Neural crest cell (in vitro differentiated cells): ENCODE measurements at places on chromosomes 3 and 15. TPM values are rescaled to one million over a fixed set of nuclear protein-coding genes. Genes with fewer than 3 reads are reported as not detected.

RAD51 gene
- 28.9 and 29.2 TPM in 2 replicates for total RNA-seq

DNA sequence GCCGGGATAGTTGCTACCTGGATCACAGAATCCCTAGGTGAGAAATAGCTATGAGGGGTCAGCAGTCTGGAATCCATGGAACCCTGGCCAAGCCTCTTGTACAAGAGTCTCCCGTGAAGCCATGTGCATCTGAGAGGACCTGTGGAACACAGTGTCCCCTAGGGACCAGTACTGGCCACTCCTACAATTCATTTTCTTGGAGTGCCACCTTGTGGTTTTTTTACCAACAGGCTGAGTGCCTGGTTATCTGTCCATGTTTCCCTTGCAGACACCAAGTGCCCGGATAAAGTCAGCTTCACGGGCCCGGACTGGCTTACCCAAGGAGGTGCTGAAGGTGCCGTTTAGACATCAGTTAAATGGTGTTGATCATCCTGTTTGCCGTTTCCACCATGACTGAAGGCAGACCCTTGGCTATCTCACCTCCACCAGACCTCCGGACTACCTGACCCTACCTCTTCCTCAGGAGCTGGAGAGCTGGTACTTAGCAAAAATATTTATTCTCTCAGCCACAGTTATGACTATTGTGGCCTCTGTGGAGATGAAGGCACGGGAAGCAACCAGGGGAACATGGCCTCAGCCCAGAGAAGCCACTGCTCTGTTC, 93.9 kb downstream of the RBPMS2 start:
- no peak overlapping the region for H3K27ac ChIP-seq
- no peaks in the 10 kb centered on the region for H3K27me3 ChIP-seq
- H3K4me1 ChIP-seq: peaks cover 5% of the 10 kb centered on the region
- H3K36me3 ChIP-seq: peaks cover 6% of the 10 kb centered on the region

TERC gene
- total RNA-seq: 16.2 and 19.5 TPM in 2 replicates

- H3K4me3 ChIP-seq: no peak overlapping the region
- no peak overlapping the region for H3K27ac ChIP-seq
- no peaks in the 10 kb centered on the region for H3K36me3 ChIP-seq
- DNase-seq: peak; percentile 51
Measured at GRCh38 chr15:38440353-38441129, 13.4 kb upstream of the FAM98B start.

- peak overlapping the region; percentile 94 for H3K27ac ChIP-seq
- peaks cover 13% of the 10 kb centered on the region for H3K36me3 ChIP-seq
Measured at GRCh38 chr3:3127432-3128010, 781 bp downstream of the TRNT1 start.

DNA sequence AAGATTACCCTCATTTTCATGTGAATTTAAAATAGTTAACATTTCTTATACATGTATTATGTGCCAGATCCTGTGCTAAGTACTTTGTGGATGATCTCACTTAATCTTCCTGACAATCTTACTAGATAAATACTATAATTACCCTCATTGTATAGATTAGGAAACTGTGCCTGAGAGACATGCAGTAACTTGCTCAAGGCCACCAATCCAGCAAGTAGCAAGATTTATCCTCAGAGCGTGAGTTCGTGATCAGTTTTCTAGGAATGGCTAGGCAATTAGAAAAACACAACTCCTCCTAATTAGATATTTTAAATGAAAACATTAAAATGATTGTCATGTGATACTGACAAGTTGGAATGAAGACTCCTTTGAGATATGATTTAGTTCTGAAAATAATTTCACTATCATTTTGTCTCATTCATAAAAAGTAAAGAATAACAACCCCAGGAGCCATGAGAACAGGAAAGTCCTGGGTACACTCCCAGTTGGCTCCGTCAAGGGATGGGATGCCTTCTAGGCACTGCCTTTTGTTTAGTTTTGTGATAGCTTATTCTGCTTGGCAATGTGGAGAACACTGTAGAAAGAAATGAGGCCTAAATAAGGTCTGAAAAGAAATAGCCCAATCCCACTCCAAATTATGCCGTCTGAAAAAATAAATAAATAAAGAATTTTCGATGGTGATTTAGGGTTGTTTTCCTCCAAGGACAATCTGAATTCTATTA, 61.3 kb downstream of the FBN1 start:
- no peak for DNase-seq
- peaks cover 2% of the 10 kb centered on the region for H3K36me3 ChIP-seq
- H3K4me3 ChIP-seq: no peak overlapping the region
- no peaks in the 10 kb centered on the region for H3K4me1 ChIP-seq
- H3K27ac ChIP-seq: no peak overlapping the region
- no peaks in the 10 kb centered on the region for H3K27me3 ChIP-seq

DNA sequence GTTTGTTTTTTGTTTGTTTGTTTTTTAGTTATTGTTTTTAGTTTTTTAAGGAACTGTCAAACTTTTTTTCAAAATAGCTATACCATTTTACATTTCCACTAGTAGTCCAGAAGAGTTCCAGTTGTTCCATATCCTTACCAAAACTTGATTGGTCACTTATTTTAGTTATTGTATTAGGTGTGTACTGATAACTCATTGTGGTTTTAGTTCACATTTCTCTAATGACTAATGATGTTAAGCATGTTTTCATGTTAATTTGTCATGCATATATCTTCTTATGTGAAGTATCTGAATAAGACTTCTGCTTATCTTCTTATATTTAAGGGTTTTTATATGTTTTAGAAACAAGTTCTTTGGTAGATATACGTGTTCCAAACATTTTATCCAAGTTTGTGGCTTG, 89.5 kb downstream of the CD200R1L start:
- no peak overlapping the region for H3K4me3 ChIP-seq
- H3K27ac ChIP-seq: no peak overlapping the region
- H3K4me1 ChIP-seq: no peaks in the 10 kb centered on the region
- H3K36me3 ChIP-seq: no peaks in the 10 kb centered on the region

DNA sequence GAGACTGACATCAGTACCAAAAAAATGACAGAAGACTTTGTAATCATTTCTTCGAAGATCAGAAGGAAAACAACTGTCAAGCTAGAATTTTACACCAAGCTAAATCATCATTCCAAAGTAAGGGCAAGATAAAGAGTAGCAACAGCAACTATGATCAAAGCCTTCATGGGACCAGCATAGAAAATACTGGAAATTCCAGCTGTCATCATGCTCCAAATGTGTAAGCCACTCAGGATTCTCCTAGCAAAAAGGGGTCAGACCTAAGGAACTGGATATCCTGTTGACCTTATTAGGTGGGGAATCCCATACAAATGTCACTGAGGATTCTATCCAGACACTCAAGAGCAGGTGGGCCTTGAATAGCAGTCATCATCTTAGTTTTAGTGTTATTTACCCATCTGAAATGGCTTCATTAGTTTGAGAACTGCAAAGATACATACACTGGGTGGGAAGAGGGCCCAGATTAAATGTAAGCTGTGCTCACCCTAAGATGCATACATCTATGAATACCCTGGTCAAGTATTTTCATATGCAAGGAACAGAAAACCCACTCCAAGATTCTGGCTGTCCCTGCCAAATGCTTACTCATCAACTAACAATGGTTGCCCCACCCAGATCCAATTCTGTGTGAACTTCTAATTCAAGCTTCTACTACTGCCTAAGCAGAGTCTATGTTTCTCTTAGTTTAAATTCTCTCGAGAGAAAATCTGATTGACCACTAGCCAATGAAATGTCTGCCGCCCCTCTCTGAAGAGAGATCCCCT, 33.5 kb downstream of the CLDN18 start:
- H3K4me3 ChIP-seq: no peak overlapping the region
- no peaks in the 10 kb centered on the region for H3K27me3 ChIP-seq
- no peak overlapping the region for H3K27ac ChIP-seq
- H3K36me3 ChIP-seq: peaks cover 17% of the 10 kb centered on the region
- peaks cover 8% of the 10 kb centered on the region for H3K4me1 ChIP-seq

- H3K4me1 ChIP-seq: peaks cover 67% of the 10 kb centered on the region
- H3K36me3 ChIP-seq: no peaks in the 10 kb centered on the region
- no peak overlapping the region for H3K27ac ChIP-seq
- H3K4me3 ChIP-seq: no peak overlapping the region
- DNase-seq: no peak
Measured at GRCh38 chr15:96412906-96413231, 82.4 kb downstream of the NR2F2 start.

INSYN1 gene
- total RNA-seq: 9.5 and 9.6 TPM in 2 replicates

RTP3 gene
- not detected in 2 replicates for total RNA-seq

TNFAIP8L3 gene
- 0.20 TPM in 1 of 2 replicates, not detected in the other for total RNA-seq

GRCh38 chr15:39134282-39134681, 446.6 kb upstream of the THBS1 start:
- H3K4me1 ChIP-seq: no peaks in the 10 kb centered on the region
- DNase-seq: no peak
- no peaks in the 10 kb centered on the region for H3K27me3 ChIP-seq

DNA sequence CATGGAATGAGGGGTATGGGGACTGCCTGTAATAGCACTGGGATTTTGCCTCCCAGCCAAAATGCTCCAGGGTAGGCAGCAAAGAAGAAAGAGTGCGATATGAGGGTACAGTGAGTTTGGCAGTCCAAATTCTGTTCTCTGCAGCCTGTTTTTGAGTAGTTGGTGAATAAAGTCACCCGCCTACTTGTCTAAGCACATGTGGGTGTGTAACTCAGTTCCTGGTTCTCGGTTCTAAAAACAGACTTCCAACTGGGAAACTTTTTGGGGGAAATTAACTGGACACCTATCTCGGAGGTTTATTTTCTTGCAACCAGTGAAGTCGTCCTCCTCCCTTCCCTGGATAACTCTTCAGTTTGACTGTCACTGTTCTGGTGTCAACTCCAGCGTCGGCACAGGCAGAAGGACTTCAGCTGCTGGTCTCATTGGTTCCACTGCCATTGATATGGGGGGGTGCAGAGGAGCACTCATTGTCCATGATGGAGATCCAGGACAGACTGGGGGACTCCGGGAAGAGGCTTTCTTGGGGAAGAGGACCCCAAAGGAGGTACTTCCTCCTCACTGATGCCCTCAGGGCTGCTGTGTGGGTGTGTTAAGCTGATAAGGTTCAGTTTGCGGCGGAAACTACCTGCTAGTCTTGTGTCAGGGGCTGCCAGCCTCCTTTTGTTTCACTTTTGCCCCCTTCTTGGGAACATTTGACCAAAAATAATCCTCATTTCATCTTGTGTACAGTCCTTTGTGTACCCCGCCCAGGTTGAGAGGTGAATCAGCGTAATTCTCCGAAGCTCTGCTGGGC, 13.2 kb downstream of the GHRL start:
- peaks cover under 1% of the 10 kb centered on the region for H3K4me1 ChIP-seq
- H3K36me3 ChIP-seq: peaks cover 2% of the 10 kb centered on the region
- H3K4me3 ChIP-seq: no peak overlapping the region
- no peaks in the 10 kb centered on the region for H3K27me3 ChIP-seq
- no peak overlapping the region for H3K27ac ChIP-seq

GRCh38 chr3:150874666-150875219, 30.5 kb downstream of the MINDY4B start:
- H3K27me3 ChIP-seq: no peaks in the 10 kb centered on the region
- H3K36me3 ChIP-seq: no peaks in the 10 kb centered on the region
- no peak for DNase-seq
- H3K4me1 ChIP-seq: no peaks in the 10 kb centered on the region
- no peak overlapping the region for H3K4me3 ChIP-seq

DNA sequence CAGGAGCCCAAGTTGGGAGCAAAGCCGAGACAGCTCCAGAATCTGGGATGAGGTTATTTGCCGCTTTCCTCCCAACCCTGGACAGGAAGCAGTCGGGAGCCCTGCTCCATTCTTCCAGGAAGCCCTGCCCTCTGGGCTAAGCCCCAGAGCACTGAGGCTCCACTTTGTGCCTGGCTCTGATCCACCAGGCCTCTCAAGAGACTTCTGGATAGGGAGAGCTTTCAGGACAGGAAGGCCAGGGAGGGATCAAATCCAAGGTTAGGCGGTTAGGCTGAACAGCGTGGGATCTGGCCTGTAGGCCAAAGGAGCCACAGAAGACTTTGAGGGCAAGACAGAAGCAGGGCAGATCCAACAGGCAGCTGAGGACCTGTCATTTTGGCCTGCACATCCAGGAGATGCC, 835 bp downstream of the STOML1 start:
- no peaks in the 10 kb centered on the region for H3K27me3 ChIP-seq
- H3K4me3 ChIP-seq: peak overlapping the region; percentile 83

GOLGA8Q gene
- not detected in 2 replicates for total RNA-seq

DNA sequence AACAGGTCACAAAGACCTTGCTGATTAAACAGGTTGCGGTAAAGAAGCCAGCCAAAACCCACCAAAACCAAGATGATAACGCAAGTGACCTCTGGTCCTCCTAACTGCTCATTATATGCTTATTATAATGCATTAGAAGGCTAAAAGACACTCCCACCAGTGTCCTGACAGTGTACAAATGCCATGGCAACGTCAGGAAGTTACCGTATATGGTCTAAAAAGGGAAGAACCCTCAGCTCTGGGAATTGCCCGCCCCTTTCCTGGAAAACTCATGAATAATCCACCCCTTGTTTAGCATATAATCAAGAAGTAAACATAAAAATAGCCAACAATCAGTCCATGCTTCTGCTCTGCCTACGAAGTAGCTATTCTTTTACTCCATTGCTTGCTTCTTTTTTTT, 108.1 kb downstream of the MAGI1 start:
- no peak for DNase-seq
- H3K36me3 ChIP-seq: peaks cover 4% of the 10 kb centered on the region
- no peaks in the 10 kb centered on the region for H3K27me3 ChIP-seq
- peaks cover 4% of the 10 kb centered on the region for H3K4me1 ChIP-seq

DNA sequence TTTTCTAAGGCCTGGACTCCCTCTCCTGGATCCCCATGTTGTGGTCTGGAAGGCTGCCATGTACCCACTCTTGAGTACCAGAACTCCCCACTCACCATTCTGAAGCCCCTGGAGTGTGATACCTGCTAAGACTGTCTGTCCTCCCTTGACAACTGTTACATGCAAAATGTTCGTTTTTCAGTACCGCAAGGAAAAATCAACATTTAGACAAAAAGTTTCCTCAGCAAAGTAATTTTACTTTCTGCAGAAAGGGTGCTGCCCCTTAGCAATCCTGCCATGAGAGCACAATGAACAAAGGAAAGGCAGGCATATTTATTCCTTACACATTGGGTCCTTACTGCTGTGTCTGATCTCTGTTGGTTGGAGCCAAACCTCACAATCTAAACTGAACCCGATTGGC, 7.0 kb upstream of the GK5 start:
- H3K4me3 ChIP-seq: no peak overlapping the region
- no peaks in the 10 kb centered on the region for H3K36me3 ChIP-seq
- no peak overlapping the region for H3K27ac ChIP-seq
- H3K4me1 ChIP-seq: no peaks in the 10 kb centered on the region
- no peak for DNase-seq

DNA sequence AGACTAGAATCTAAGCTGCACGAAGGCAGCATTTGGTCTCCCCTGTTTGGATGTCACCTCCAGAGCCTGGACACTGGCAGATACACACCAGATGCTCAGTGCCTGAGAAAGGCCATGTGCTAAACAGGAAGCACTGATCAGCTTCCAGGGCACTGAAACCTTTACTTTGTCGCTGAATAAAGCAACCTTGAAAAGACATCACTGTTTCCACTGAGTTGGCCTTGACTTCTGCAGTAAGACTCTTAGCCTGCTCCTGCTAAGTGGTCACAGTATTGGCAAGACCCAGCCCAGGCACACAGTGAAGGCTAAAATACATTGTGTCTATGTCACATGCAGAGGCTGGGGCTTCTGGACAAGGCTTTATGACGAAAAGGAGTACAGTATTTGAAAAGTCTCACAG, 104.3 kb upstream of the ICE2 start:
- H3K4me1 ChIP-seq: peaks cover 19% of the 10 kb centered on the region
- no peaks in the 10 kb centered on the region for H3K36me3 ChIP-seq
- peaks cover 40% of the 10 kb centered on the region for H3K27me3 ChIP-seq
- no peak overlapping the region for H3K4me3 ChIP-seq

SLCO2A1 gene
- total RNA-seq: 0.07 and 0.33 TPM in 2 replicates

PPP4R2 gene
- total RNA-seq: 99.9 and 105 TPM in 2 replicates

RBP2 gene
- total RNA-seq: not detected in 2 replicates

GUCA1C gene
- total RNA-seq: not detected in 2 replicates

TTC14 gene
- total RNA-seq: 39.2 and 41.1 TPM in 2 replicates
